Gastroesophageal sphincter (tissue), 4 donors: ENCODE measurements at places on chromosomes 11 and 22.

- no peak for ATAC-seq
Measured at GRCh38 chr11:15765530-15765929, 590.8 kb downstream of the SOX6 start.

- ATAC-seq = no peak
Measured at GRCh38 chr11:83773950-83774880, 488.0 kb upstream of the CCDC90B start.

DNA sequence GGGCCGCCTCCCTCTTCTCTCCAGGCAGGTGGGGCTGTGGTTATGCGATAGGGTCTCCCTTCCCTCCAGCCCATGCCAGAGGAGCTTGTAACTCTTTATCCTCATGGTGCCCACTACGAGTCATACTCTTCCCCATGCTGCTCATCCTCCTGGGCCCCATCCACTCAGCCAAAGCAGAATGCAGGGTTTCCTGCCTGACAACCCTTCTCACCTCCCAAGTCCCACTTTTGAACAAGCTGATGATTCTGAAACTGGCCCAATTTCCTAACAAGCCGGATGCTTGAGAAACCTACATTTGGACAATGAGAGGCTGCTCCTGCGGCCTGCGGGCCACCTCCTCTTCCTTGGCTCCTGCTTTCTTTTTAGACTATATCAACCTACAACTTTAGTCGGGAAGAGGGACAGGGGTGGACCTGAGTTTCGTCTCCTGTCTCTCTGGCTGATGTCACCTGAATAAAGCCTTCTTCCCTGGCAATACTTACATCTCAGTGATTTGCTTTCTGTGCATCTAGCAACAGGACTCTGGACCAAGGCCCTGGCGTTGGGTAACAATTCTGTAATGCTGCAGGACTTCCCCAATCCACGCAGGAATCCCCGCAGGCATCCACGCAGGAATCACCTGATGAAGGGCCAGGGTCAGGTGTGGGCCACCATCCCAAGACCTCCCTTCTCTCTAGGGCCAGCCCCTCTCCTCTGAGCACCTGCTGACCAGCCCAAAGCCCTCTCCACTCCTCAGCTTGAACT is 1.5 kb upstream of the NDUFS8 start:
- no peak for ATAC-seq

- peak; percentile 75 for ATAC-seq
Measured at GRCh38 chr22:37741312-37741795, 44.5 kb downstream of the TRIOBP start.

DNA sequence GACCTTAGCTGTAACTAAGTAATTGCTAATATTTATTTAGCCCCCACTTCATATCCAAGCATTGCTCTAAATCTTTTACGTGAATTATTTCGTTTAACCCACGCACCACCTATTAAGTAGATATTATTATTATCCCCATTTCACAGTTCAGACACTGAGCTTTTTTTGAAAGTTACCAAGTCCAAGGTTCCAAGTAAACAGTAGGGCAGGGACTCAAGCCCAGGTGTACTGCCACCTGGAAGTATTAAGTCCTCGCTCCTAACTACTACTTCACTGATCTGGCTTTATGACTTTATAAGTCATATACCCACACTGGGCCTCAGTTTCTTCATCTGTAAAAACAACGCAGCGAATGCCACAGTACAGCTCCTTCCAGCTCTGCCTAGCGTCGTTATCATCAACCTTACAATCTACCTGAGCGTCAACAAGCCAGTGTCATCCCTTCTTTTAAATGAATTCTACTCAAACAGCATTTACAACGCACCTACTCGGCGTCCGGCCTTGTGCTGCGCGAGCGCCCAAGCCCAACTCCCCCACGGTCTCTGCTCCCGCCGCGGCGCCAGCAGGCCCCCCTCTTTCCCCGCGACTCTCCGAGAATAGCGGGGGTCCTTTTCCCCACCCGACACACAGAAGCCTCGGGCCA is 624 bp downstream of the TMEM41B start:
- peak; percentile 7 for ATAC-seq

DNA sequence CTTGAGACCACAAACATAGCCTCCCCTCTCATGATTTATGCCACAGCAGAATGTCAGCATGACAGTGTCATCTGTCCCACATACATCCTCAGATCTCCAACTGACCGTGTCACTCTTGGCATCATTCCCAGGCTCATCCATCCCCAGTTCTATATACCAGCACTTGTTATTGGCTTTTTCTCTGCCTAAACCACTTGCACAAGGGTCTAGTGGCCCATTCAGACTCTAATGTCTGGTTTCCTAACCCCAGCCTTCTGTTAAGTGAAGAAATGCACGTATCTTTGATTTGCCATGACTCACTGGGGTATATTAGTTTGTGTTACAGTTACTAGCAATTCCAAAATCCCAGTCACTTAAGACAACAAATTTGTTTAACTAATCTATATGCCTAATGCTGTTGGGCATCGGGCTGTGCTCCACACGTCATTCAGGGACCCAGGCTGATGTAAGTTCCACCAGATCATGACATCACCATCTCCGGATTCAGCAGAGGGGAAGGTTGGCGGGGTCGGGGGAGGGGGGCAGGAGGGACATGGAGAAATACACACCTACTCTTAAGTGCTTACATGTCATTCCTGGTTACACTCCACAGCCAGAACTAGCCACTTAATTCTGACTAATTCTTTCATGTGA is 517.4 kb downstream of the BUD13 start:
- no peak for ATAC-seq

- ATAC-seq = no peak
Measured at GRCh38 chr11:27972522-27973170, 135.3 kb downstream of the KIF18A start.

DNA sequence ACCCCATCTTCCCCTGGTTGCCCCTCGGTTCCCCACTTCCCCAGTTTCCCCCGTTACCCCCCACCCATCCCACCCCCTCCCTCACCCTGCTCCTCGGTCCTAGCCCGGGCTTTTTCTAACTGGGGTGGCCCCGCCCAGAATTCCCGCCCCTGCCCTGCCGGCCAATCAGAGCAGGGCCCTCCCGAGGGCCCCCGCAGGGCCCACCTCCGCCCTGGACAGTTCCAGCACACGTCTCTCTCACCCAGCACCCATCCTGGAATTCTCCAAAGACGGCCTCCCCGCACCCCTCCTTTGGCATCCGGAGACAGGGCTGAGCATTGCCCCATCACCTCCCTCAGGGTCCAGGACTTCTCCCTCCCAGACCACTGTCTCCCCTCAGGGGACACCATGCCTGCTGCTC is at the start of gene H19:
Gene H19, minus strand, starts transcription at position 88 of the 400 bp plus-strand sequence.
- ATAC-seq = peak; percentile 82

DNA sequence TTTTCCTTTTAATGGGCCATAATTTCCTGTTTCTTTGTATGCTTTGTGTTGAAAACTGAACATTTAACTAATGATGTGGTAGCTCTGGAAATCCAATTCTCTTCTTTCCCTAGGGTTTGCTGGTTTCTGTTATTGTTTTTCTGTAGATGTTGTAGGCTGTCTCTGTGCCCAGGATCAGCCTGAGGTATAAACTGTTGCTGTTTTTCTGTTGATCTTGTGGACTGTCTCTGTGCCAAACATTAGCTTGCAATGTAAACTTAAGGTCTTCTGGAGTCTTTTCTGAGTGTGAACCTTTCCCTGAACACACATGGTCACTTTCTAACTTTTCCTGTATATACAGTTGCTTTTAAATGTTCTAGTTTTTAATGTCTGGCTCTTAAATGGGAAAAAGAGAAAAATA is 5.9 kb upstream of the TSKU start:
- ATAC-seq = no peak

- ATAC-seq = no peak
Measured at GRCh38 chr22:50157709-50158375, 12.7 kb upstream of the PANX2 start.

DNA sequence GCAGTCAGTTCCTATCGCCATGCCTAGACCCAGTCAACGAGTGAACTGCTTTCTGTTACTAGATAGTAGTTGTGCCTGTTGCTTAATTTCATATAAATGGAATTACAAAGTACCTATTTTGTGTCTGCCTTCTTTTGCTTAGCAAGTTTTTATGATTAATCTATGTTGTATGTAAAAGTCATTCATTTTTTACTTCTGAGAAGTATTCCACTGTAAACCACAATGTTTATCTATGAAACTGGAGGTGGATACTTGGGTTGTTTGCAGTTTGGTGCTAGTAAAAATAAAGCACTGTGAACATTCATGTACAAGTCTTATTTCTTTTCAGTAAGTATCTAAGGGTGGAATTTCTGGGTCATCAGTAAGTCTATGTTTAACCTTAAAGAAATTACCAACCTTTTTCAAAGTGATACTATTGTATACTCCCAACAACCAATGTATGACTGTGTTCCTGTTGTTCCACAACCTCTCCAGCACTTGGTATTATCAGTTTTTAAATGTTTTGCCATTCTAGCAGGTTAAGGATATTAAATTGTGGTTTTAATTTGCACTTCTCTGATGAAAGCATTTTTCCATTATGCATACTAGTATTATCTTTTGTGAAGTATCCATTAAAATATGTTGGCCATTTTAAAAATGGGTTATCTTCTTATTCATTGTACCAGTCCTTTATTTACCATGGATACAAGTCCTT is 68.2 kb downstream of the DNAJC24 start:
- no peak for ATAC-seq

DNA sequence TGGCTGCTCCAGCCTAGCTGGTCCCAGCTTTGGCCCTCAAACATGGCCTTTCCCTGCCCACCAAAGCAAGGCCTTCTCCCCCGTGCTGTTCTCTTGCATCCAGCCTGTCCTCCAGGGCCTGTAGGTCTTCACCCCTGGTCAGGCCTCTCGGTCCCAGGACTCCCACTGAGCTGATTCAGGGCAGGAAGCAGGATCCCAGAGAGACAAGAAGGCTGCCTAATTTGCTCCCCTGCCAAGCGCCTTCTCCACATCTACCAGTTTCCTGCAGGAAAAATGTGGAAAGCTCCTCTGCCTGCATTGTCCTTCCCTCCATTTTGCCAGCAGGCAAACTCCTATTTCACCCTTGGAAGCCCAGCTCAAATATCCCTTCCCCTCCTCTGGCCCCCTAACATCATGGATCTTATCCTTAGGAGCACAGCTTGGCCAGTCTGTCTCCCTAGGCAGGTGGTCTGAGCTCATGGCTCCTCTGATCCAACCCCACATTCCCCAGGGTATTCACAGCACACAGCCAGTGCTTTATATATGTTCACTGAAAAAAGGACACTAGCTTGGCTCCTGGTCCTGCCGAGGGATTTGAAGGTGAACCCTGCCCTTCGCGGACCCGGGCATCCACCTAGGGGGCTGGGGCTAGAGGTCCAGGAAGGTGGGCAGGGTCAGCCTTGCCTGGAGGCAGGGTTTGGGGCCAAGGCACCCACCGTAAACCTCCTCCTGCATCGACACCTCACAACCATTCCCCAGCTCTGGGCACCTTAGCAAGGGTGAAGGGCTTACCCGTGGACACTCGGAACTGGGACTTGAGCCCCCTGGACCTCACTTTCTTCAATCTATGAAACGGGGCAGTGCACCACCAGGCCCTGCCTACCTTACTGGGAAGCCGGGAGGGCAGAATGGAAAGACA is 968 bp downstream of the RHBDD3 start:
- no peak for ATAC-seq

DNA sequence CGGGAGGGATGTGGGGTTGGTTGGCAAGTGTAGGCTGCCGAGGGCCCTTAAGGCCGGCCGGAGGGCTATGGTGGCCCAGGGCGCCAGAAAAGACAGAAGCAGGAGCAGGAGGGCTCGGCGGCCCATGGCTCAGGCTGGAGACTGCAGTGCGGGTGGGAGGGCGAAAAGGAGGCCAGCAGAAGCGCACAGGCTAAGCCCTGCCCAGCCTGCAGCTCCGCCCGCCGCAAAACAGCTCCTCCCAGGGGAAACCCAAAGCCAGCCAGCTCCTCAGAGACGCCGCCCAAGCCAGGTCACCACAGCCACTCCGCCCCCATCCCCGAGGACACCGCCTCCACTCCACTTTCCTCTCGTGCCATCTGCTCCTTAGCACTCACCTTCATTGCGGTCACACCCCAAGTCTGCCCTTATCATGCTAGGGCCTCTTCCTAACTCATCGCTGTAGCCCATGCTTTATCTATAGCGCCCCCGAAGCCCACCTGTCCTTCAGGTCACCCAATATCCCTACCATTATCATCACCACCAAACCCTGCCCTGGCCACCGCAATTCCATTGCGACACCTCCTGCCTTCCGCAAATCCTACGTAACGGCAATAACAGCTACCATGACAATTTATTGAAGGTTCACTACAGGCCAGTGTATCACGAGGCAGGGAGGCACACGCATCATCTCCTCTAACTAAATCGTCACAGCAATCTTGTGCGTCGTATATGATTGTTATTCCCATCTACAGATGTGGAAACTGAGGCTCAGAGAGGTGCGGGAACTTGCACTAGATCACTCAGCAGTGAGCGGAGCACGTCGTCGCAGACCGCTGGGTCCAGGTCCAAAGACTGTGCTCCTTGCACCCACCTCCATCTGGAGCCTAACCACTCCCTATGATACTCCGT is at the start of gene PRCP:
Gene PRCP, minus strand, starts transcription at position 154 of the 888 bp plus-strand sequence. Its CDS starts 28 bp downstream, at position 126.
- ATAC-seq = peak; percentile 92

GRCh38 chr22:37298748-37299495 is 16.6 kb downstream of the CYTH4 start:
- ATAC-seq = no peak

- no peak for ATAC-seq
Measured at GRCh38 chr22:45006111-45006963, 3.5 kb downstream of the PHF21B start.
